ENCODE measurements at places on chromosomes 3 and 15. TPM values are rescaled to one million over a fixed set of nuclear protein-coding genes. Genes with fewer than 3 reads are reported as not detected.

- DNase-seq: no peak
- H3K27me3 ChIP-seq: no peaks in the 10 kb centered on the region
- H3K4me1 ChIP-seq: no peaks in the 10 kb centered on the region
- H3K4me3 ChIP-seq: no peak overlapping the region
Measured at GRCh38 chr3:71763426-71763825, 9.8 kb downstream of the GPR27 start.

DNA sequence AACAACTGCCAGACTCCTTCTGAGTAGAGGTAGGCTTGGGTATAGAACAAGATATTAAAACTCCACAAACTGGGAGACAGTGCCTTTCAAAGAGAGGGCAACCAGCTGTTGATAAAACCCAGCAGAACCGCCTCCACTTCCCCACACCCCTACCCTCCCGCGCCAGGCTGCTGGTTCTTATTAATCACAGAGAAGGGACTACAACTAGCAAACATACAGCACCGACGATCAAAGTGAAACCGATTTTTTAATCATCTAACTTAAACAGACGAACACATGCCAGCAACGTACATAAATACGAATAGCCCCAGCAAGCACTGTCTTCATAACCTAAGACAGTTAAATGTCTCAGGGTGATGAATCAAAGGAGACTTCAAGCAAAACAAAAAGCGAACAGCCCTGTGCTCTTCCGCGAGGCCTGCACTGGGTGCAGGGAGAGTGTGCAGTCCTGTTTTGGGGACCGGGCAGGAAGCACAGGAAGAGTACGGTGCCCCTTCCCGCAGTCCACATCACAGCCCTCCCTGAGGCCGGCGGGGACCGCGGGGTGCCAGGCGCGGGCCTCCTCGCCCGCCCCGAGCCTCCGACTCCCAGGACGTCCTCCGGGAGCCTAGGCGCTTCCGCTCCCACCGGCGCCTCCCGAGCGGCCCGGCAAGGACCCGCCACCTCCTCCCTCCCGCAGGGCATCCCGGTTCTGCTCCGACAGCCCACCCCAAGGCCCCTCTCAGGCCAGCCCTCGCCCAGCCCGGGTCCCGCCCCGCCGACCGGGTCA is 75.1 kb upstream of the VGLL4 start:
- peak overlapping the region; percentile 75 for H3K4me3 ChIP-seq
- peaks cover 19% of the 10 kb centered on the region for H3K4me1 ChIP-seq
- H3K36me3 ChIP-seq: no peaks in the 10 kb centered on the region
- peak overlapping the region; percentile 49 for H3K27ac ChIP-seq
- DNase-seq: peak; percentile 50

DNA sequence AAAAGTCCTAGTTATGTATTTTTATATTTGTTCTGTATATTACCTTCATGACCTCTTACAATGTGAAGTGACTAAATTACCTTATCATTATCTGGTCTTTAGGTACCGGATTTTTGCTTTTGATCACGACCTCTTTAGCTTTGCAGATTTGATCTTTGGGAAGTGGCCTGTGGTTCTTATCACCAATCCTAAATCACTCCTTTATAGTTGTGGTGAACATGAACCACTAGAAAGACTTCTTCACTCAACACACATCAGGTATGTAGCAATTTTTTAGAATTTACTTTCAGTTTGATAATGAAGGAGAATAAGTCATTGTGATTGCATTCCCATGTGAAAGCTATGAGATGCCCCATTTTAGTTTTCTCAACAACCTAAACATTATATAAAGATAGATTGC is 18.3 kb downstream of the TMEM62 start:
- no peak for DNase-seq
- H3K27me3 ChIP-seq: no peaks in the 10 kb centered on the region
- no peak overlapping the region for H3K4me3 ChIP-seq
- peaks cover 4% of the 10 kb centered on the region for H3K4me1 ChIP-seq

GRCh38 chr3:152841131-152841530 is 6.2 kb downstream of the P2RY1 start:
- no peak overlapping the region for H3K4me3 ChIP-seq
- DNase-seq: no peak
- H3K4me1 ChIP-seq: peaks cover 2% of the 10 kb centered on the region
- peaks cover under 1% of the 10 kb centered on the region for H3K27me3 ChIP-seq
- no peak overlapping the region for H3K27ac ChIP-seq

DNA sequence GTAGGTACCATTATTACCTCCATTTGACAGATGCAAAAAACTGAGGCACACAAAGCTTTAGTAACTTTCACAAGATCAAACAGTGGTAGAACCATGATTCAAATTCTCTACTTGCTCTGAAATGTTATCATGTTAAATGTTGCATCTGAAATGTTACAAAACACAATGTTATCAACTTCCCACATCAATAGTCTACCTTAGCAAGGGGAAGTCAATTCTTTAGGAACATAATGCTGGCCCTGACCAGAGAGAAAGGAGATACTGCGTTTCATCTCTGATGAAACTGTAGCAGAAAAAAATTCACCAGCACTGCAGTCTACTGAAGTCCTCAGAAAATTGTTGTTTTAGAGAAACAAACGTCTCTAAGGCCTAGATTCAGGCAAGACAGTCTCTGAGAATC is 174.1 kb downstream of the SATB1 start:
- H3K27ac ChIP-seq: no peak overlapping the region
- H3K4me3 ChIP-seq: no peak overlapping the region
- H3K27me3 ChIP-seq: no peaks in the 10 kb centered on the region
- no peaks in the 10 kb centered on the region for H3K4me1 ChIP-seq
- DNase-seq: no peak

- no peak overlapping the region for H3K27ac ChIP-seq
- no peak for DNase-seq
- no peaks in the 10 kb centered on the region for H3K36me3 ChIP-seq
Measured at GRCh38 chr15:36877294-36877693, 223.1 kb downstream of the MEIS2 start.

- no peaks in the 10 kb centered on the region for H3K36me3 ChIP-seq
- no peaks in the 10 kb centered on the region for H3K4me1 ChIP-seq
- DNase-seq: no peak
Measured at GRCh38 chr3:147360646-147361453, 45.5 kb downstream of the ZIC4 start.

- peaks cover 46% of the 10 kb centered on the region for H3K36me3 ChIP-seq
- H3K27ac ChIP-seq: no peak overlapping the region
- H3K27me3 ChIP-seq: no peaks in the 10 kb centered on the region
- H3K4me3 ChIP-seq: no peak overlapping the region
- peaks cover 72% of the 10 kb centered on the region for H3K4me1 ChIP-seq
- no peak for DNase-seq
Measured at GRCh38 chr3:15307580-15307979, 24.8 kb downstream of the SH3BP5 start.

DNA sequence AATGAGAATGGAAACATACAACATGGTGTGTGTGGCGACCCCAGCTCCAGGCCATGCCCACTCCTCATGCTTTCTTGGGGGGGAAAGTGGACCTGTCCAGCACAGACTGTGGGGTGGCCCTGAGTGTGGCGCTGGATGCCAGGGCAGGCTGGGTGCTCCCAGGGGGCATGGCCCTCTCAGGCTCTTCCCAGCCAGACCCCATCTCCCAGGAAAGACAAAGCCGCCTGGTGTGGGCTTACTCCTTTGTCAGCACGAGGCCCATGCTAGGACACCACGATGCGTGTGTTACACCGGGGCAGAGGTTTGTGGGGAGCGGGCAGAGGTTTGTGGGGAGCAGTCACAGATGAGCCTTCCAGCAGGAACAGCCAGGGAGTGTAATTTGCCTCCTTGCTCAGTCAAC is 68.5 kb downstream of the ABTB1 start:
- H3K4me3 ChIP-seq: no peak overlapping the region
- no peaks in the 10 kb centered on the region for H3K36me3 ChIP-seq
- H3K27ac ChIP-seq: no peak overlapping the region
- H3K27me3 ChIP-seq: no peaks in the 10 kb centered on the region
- peaks cover 6% of the 10 kb centered on the region for H3K4me1 ChIP-seq

DNA sequence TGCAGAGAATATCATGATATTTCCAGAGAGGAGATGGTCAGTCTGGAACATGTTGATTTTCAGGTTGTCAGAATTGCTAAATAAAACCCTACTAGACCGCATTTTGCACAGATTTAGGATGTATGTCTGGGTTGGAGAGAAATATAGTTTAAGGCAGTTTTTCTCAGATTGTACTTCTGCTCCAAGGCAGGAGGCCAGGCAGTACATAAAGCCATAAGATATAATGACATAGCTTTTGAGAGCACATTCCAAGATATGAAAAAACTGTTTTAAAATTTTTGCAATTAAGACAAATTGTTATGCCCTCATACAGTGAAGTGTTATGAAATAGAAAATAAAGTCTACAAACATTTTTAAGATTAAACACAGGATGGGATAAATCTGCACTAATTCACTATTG is 301.8 kb upstream of the CBLB start:
- DNase-seq: no peak
- no peaks in the 10 kb centered on the region for H3K36me3 ChIP-seq
- peaks cover 8% of the 10 kb centered on the region for H3K4me1 ChIP-seq
- H3K27me3 ChIP-seq: no peaks in the 10 kb centered on the region
- H3K4me3 ChIP-seq: no peak overlapping the region

GRCh38 chr3:66239513-66240123 is 18.8 kb downstream of the SLC25A26 start:
- H3K4me3 ChIP-seq: no peak overlapping the region
- no peak overlapping the region for H3K27ac ChIP-seq
- peak; percentile 25 for DNase-seq

- no peaks in the 10 kb centered on the region for H3K36me3 ChIP-seq
- H3K4me3 ChIP-seq: no peak overlapping the region
- H3K4me1 ChIP-seq: no peaks in the 10 kb centered on the region
- H3K27ac ChIP-seq: no peak overlapping the region
- H3K27me3 ChIP-seq: peaks cover 25% of the 10 kb centered on the region
Measured at GRCh38 chr3:37752649-37753025, 109.0 kb upstream of the CTDSPL start.

- DNase-seq: no peak
- H3K27ac ChIP-seq: no peak overlapping the region
- no peaks in the 10 kb centered on the region for H3K4me1 ChIP-seq
- no peaks in the 10 kb centered on the region for H3K36me3 ChIP-seq
Measured at GRCh38 chr3:191641789-191642188, 180.8 kb downstream of the PYDC2 start.

DNA sequence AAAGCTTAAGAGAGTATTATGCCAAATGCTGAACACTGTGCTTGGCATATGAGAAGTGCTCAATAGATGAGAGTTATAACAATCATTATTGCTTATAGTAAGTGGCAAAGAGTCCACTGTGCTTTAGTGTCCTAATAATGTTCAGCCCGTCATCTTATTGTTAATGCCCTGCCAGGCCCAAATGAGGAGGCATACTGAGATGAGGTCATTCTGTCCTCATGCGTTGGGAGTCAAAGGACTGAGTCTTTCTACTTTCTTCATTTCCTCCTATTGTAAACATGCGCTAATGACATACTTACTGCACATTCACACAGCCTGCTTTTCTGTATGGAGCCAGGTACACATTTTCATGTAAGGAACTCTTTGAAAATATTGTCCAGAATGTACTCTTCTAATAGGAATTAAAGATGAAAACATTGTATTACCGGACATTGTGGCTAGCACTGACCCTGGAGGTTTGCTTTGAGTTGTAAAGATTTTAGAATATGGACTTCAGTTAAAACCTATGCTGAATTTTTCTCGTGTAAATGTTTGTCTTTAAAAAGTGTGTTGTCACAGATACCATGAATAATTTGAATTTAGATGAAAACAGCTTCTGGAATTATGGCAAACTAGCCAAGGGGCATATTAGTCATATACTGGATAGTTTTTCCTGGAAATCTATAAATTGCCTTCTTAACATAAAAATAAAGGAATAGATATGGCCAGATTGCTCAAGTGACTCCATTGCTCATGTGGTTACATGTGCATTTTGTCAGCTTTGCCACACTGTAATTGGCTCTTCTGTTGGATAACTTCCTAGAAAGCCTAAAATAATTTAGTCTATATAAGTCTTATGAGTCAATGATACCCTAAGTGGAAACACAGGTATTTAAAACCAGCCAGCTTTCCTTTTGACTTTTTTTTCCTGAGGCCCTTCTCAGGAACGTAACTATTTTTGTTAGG is 38.3 kb downstream of the KBTBD12 start:
- H3K27ac ChIP-seq: no peak overlapping the region
- no peaks in the 10 kb centered on the region for H3K4me1 ChIP-seq
- no peaks in the 10 kb centered on the region for H3K36me3 ChIP-seq
- no peak for DNase-seq
- H3K4me3 ChIP-seq: no peak overlapping the region

DNA sequence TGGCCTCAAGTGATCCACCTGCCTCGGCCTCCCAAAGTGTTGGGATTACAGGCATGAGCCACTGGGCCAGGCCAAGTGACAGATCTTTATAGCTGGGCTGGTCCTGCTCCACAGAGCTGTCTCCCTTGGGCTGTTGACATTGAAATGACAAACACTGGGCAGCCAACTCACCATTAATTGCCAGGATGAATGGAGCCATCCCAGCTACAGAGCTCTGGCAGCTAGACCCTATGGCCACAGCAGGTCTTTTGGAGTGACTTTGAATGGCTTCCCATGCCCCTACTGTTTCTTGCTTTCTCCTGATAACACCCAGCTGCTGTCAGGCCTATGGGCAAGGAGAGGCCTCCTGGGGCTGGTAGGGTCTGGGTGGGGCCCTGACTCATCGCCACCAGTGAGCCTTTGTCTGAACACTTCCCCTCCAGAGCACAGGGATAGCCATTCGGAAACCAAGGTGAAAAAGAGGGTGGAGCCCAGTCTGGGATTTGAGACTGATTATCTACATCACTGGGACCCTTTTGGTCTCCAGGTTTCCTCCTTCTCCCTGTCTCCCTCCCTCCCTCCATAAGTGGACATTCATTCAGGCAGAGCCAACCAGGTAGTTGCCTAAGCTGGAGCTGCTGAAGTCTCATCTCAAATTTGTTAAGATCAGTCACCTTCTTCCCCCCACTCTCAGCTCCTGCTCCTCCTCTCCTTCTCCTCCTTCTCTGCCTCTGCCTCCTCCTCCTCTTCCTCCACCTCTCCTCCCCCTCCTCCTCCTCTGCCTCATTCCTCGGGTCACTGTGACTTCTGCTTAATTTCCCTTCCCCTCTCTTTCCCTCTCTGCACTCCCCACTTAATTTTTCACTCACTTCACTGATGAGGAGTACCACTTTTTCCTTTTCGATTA is 34.0 kb downstream of the BHLHE40 start:
- H3K4me1 ChIP-seq: peaks cover 55% of the 10 kb centered on the region
- H3K4me3 ChIP-seq: no peak overlapping the region
- no peak overlapping the region for H3K27ac ChIP-seq
- no peaks in the 10 kb centered on the region for H3K36me3 ChIP-seq

The SYNPR gene
- total RNA-seq: not detected

The GOLGA8J gene
- not detected for total RNA-seq

The DNAJB11 gene
- total RNA-seq: 70.3 TPM

The HSPBAP1 gene
- 11.0 TPM for total RNA-seq
